Stimulated activated CD8-positive, alpha-beta memory T cell treated with anti-CD3 and anti-CD28 coated beads, Interleukin-7, amount 100 ng/mL, for 1 hour (primary cell): ENCODE measurements at places on chromosomes 12 and 14.

GRCh38 chr12:121300083-121300819, 3.7 kb upstream of the CAMKK2 start:
- no peak for DNase-seq

GRCh38 chr14:103909531-103910261, 18.6 kb upstream of the TDRD9 start:
- DNase-seq: no peak

DNA sequence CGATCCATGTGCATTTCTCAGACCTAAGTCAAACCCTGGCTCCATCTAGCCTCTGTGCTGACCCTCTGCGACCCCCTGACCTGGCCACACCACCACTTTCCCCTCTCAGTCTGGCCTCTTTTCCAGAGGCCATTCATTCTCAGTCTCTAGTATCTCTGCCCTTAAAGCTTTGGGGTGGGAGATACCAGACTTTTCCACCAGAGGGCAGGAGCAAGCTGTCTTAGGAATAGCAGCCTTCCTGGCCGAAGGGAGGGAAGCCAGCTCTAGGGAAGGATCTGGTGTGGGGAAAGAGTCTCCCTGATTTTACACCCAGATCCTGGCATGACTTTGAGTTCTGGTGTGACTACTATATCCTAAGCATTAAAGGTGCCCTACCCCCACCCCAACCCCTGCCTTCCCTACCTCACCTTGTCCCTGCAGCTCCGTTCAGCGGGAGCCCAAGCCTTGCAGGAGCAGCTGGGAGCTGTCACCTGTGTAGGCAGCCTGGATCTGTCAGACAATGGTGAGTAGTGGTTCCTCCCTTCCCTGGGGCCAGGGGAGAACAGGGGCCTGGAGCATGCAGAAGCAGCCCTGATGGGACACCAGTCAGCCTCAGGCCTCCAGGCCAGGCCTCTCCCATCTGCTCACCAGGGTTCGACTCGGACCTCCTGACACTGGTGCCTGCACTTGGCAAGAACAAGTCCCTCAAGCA, 6.6 kb downstream of the CARMIL3 start:
- DNase-seq: no peak

DNA sequence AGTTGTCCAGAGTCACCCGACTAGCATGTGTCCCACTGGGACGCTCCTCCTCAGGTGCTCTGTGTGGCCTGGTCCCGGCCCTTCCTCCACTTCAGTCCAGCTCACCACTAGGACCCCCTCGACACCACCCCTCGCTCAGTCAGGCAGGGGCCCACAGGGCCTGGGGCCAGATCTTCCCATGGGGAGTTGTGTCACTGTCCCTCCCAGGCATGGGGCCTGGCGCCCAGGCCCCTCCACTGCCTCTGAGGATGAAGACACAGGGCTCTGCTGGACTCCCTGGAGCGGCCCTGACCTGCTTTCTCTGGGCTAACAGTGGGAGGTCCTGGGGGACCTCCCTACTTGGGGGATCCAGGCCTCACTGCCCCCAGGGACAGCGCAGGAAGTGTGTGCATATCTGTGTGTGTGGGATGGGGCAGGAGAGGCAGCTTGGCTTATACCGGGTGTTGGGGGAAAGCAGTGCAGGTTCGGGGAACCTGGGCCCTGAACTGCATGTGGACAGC, 43.8 kb downstream of the KRT80 start:
- DNase-seq: no peak

DNA sequence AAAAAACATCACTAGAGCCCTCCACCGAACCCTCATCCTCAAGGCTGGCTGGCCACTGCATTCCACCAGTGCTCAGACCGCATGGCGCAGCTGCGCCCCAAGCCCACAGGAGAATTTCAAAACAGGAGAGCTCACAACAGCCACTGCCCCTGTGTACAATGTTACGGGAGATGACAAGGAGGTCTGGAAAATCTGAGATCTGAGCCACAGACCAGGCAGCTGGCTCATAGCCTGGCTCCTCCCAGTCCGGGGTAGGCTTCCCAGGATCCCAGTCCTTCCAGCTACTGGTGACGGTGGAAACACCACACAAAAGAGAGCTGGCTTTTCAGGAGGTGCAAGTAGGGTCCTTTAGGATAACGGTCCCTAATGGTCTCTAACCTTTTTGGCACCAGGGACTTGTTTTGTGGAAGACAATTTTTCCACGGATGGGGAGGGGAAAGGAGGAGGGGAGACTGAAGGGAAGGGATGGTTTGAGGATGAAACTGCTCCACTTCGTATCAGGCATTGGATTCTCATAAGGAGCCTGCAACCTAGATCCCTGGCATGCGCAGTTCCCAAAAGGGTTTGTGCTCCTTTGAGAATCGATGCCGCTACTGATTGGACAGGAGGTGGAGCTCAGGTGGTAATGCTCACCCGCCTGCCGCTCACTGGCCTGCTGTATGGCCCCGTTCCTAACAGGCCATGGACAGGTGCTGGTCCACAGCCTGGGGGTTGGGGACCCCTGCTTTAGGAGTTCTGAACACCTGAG, 23.0 kb upstream of the NRDE2 start:
- DNase-seq: no peak

DNA sequence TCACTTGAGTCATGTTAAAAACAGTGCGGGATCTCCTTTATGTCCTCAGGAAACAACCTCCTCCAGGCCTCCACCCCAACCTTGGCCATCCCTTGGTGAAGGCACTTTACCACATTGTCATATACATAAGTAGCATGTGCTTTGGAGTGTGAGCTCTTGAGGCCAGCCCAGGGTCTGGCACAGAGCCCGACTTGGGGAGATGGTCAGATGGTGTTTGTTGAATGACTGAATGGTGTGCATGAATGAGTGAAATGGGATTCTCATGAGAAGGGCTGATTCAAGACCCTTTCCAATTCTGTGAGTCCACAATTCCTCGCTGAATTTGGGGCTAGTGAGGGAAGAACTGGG, 52.9 kb upstream of the DLK1 start:
- no peak for DNase-seq

GRCh38 chr12:54932691-54933090, 51.9 kb downstream of the TESPA1 start:
- no peak for DNase-seq

DNA sequence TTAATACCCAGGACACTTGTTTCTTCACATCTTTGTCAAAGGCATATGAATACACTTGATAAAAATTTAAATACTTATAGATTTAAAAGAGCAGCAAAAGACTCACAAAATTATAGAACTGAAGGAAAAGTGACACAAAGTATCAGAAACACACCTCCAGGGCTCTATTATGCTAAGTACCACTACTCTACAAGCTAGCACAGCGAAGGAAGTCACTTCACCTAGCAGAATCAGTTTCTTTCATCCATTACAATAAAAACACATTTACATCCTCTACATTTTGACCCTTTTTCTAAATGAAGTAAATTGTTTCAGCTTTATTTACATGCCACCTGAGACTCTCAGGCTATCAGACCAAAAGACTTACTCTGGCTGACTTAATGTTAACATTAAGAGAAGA, 26.6 kb upstream of the PTPRB start:
- no peak for DNase-seq

- no peak for DNase-seq
These were observed 79.9 kb downstream of the CHGA start for GRCh38 chr14:93002851-93003298.

- no peak for DNase-seq
These were observed 334 bp upstream of the TMEM132C start for GRCh38 chr12:128266541-128267130.

DNA sequence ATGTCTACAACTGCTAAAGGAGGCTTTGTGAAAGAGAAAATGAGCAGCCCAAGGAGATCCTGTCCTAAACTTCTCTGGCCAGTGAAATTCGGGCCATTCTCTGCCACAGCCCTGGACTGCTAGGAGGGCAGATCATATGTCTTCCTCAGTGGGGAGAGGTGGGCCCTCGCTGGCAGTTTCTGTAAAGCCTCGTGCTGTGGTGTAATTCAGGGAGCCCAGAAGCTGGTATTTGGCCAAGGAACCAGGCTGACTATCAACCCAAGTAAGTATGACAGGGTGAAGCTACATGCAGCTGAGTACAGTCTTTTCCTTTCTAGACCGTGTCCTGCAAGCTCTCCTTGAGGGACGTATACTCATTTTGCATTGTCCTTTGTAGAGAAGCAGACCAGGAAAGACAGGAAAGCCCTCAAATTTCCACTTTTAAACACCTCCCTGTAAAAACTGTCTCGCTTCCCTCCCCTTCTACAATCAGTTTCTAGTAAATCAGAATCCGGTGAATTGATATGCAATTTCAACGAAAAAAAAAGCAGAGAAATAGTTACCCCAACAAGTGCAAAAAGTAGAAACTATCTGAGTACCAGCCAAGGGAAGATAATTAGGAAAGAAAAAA, 106.8 kb downstream of the DAD1 start:
- DNase-seq: no peak

- DNase-seq: no peak
These were observed 43.0 kb upstream of the BDKRB2 start for GRCh38 chr14:96161636-96162035.

- no peak for DNase-seq
These were observed 114.2 kb downstream of the KCNK10 start for GRCh38 chr14:88208858-88209257.

DNA sequence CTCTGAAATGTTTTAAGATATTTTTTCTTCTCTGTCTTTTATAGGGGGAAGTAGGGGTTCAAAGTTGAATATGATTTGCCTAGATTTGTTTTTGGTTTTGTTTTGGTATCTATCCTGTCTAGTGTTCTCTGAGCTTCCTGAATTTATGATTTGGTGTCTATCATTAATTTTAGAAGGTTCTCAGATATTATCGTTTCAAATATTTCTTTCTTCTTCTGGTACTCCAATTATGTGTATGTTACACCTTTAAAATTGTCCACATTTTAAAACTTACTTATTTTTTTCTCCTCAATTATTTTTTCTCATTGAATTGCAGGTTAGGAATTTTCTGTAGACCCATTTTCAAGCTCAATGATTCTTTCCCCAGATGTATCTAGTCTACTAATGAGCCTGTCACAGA, 13.8 kb upstream of the DCN start:
- DNase-seq: no peak

DNA sequence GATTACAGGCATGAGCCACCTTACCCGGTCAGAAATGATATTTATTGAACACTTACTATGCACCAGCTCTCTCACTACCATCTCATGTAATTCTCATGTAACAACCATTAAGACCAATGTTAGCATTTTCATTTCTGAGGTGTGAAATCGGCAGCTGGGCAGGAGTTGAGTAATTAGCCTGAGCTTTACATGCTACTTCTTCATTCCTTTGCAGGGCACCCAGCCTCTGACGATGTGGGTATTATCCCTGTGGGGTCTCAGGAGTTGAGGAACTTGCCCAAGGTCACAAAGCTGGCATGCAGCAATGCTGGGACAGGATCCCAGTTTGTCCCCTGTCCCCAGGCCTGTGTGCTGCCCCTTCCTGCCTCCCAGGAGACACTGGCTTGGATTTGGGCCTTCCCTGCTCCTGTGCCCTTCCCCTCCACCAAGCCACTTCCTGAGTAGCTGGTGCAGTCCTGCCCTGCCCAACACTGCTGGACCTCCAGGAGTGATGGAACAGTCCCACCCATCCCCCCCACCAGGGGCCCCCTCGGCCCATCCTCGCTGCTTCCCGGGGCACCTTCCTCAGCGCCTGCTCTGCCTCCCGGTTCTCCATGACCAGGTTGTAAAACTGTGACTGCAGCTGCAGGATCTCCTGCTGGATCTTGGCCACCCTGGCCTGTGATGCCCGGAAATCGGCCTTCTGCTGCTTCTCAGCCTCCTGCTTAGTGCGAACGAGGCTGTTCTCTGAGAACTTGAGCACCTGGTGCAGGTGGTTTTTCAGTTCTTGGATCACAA, 14.7 kb downstream of the RITA1 start:
- DNase-seq: no peak

DNA sequence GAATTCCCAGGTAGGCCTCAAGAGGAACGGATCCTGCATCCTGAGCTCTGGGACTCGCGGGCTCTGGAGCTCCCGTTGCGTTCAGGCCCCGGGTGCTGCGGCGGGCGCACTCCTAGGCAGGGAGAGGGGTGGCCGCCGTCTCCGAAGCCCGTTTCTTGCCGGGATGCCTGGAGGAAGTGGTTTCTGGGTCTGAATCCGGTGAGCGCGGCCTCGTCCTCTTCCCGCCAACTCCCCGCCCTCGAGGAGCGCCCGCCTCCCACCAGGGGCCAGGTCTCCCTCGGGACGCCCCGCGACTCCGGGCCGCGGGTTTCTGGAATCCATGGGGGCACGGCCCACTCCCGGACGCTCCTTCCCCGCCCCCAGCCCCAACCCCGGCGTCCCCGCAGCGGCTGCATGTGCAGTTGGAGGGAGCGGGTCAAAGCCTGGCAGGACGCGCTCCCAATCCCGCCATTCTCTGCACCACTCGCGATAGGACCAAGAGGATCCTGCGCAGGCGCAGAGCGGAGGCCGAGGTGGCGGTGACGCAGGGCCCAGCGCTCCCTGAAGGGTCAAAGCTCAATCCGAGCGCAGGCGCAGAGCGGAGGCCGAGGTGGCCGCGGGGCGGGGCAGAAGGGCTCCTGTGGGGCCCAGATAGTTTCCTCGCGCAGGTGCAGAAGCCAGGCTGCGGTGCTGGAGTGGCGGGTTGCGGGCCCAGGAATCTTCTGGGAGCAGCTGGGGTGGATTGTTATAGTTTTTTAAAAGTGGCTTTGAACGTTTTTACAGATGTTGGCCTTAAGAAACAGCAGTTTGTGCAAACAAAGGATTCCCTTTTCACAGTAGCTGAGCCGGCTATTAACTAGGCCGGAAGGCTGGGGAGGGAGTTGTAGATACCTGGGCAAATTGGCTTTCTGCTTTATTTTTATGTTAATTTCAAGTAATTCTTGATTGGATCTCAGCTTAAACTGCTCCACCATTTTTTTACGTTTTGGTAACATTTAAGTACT, 796.4 kb downstream of the AACS start:
- DNase-seq: no peak

- DNase-seq: no peak
These were observed 400.4 kb downstream of the ATP23 start for GRCh38 chr12:58341791-58342190.

DNA sequence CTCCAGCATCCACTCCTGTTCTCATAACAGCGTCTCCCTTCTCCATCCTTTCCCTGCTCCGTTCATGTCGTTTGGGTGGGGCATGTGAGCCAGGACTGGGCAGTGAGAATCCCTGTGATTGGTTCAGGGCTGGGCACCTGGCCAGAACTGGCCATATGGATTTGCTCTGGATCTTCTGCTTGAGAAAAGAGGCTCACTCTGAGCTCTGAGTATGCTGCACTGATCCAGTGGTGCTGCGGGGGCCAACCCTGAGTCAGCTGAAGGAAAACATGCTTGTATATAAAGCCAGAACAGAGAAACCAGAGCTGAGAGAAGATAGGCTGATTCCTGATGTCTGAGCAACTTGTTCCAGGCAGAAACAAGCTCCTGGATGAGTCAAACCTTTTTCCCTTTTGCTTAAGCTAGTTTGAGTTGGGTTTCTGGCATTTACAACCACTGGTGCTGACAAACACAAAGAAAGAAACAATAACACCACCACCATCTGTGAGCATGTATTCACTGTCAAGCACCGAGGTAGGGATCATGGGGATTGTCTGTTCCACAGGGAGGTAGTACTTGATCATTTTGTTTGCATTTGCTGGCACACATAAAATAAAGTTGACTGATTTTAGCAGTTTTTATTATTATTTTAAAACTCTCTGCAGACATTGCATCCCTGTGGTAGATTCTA, 14.0 kb upstream of the HPD start:
- DNase-seq: no peak

GRCh38 chr14:84390010-84390409, 1139.9 kb upstream of the FLRT2 start:
- no peak for DNase-seq

GRCh38 chr12:102172436-102172835, 25.2 kb downstream of the PMCH start:
- no peak for DNase-seq

GRCh38 chr12:6936636-6937480, 6.8 kb upstream of the RNU7-1 start:
- DNase-seq: no peak
